ENCODE measurements at places on chromosomes 4 and X. TPM values are rescaled to one million over a fixed set of nuclear protein-coding genes. Genes with fewer than 3 reads are reported as not detected.

DNA sequence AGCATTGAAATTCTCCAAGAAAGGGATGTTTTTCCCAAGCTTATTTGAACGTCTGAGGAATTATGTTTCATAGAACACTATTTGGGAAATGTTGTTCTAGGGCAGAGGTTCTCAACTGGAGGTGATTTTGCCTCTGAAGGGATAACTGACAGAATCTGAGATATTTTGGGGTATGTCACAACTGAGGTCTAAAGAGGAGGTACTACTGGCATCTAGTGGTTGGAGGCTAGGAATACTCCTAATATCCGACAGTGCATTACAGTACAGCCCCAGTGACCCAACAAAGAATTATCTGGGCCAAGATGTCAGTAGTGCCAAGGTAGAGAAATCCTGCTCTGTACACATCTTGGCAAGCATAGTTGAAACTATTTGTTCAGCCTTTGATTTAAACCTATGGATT lies 6.4 kb downstream of the HSPA4L start:
- DNase-seq = no peak
- H3K27me3 ChIP-seq = peaks cover 26% of the 10 kb centered on the region
- H3K4me1 ChIP-seq = no peaks in the 10 kb centered on the region
- no peak overlapping the region for H3K4me3 ChIP-seq
- no peaks in the 10 kb centered on the region for H3K36me3 ChIP-seq
- H3K27ac ChIP-seq = no peak overlapping the region

- DNase-seq = no peak
- no peak overlapping the region for H3K27ac ChIP-seq
- H3K4me1 ChIP-seq = no peaks in the 10 kb centered on the region
- peaks cover 5% of the 10 kb centered on the region for H3K36me3 ChIP-seq
- no peak overlapping the region for H3K4me3 ChIP-seq
These were observed 61.2 kb downstream of the CDS1 start for GRCh38 chr4:84644087-84644486.

DNA sequence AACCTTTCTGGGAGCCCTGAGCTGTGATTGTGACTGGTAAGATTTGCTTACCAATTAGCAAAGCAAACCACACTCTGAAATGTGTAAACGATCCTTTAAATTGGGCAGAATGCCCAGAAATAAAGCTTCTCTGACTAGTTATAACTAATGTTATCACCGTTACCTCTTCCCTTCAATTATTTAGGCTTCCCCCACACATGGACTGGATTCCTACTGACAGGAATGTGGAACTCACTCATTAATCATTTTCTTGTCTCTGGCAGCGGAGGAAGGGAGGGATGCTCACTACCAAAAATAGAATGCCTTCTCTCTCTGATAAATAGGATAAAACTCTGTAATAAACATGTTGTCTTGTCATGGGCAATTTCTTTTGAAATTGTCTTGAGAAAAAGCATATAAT lies 25.3 kb upstream of the NWD2 start:
- H3K36me3 ChIP-seq = no peaks in the 10 kb centered on the region
- H3K27me3 ChIP-seq = peaks cover 11% of the 10 kb centered on the region
- no peak overlapping the region for H3K4me3 ChIP-seq
- no peak for DNase-seq

DNA sequence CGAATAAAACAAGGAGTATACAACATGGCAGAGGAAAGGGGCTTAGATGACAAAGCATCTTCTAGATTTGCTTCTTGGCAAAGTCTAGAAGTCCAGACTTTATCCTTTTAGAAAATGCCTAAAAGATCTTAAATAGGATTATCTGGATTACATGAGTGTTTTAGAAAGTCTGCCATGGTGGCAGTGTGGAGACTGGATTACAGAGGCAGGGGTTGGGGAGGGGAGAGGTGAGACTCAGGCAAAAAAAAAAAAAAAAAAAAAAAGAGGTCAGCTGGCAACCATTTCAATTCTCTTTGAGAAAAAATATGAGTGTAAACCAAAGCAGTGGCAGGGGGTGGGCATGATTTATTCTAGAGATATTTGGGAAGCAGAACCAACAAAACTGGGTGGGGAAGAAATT lies 17.4 kb downstream of the ZNF827 start:
- H3K27me3 ChIP-seq = no peaks in the 10 kb centered on the region
- H3K36me3 ChIP-seq = peaks cover 21% of the 10 kb centered on the region
- peaks cover 79% of the 10 kb centered on the region for H3K4me1 ChIP-seq
- DNase-seq = no peak

GRCh38 chrX:16876696-16877095 lies 6.5 kb upstream of the RBBP7 start:
- no peaks in the 10 kb centered on the region for H3K4me1 ChIP-seq
- H3K27me3 ChIP-seq = no peaks in the 10 kb centered on the region
- no peak overlapping the region for H3K4me3 ChIP-seq

DNA sequence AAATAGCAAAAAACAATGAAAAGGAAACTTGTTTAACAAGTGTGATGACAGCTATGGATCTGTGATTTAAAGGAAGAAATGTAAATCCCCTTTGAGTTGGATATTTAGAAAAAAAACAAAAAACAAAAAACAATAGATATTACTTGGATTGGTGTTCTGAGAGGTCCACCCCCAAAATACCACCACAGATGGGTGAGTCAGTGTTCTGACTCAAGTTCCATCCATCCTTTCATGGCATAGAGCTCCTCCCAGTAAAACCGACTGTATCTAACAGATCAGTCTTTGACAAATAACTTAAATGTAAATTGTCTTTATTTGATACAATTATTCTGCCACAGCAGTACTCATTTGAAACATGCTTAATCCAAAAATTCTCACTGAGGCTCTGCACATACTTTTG lies 27.4 kb downstream of the TMPRSS11B start:
- H3K27ac ChIP-seq = no peak overlapping the region
- H3K27me3 ChIP-seq = peaks cover 18% of the 10 kb centered on the region
- no peak for DNase-seq
- no peaks in the 10 kb centered on the region for H3K4me1 ChIP-seq
- H3K36me3 ChIP-seq = no peaks in the 10 kb centered on the region

- no peaks in the 10 kb centered on the region for H3K27me3 ChIP-seq
- no peak overlapping the region for H3K4me3 ChIP-seq
- H3K27ac ChIP-seq = no peak overlapping the region
- H3K4me1 ChIP-seq = peaks cover 2% of the 10 kb centered on the region
- no peaks in the 10 kb centered on the region for H3K36me3 ChIP-seq
- DNase-seq = no peak
These were observed 103.3 kb downstream of the SHROOM3 start for GRCh38 chr4:76538296-76538695.

GRCh38 chr4:79574741-79575451 lies 166.9 kb upstream of the GK2 start:
- no peak overlapping the region for H3K4me3 ChIP-seq
- no peaks in the 10 kb centered on the region for H3K27me3 ChIP-seq
- no peak overlapping the region for H3K27ac ChIP-seq
- DNase-seq = no peak
- no peaks in the 10 kb centered on the region for H3K4me1 ChIP-seq
- no peaks in the 10 kb centered on the region for H3K36me3 ChIP-seq

- H3K36me3 ChIP-seq = peaks cover 3% of the 10 kb centered on the region
These were observed 26.3 kb upstream of the UBA6 start for GRCh38 chr4:67727124-67727850.

DNA sequence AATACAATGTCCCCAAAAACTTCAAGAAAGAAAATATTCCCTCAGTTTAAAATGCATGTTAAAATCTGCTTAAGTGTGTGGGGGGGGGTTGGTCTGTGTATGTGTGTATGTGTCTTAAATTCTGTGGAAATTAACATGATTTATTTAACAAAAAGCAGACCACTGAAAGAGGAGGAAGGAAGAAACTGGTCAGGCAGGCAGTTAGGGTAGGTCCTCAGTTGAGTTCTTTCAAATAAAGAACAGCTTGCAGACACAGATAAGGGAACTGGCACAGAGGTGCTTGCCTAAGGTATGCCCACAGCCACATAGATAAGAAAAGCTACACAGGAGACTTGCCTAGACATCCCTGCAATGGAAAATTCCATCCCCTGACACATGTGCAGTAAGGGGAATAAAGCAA lies 28.8 kb upstream of the TFDP3 start:
- H3K4me1 ChIP-seq = no peaks in the 10 kb centered on the region
- peaks cover 2% of the 10 kb centered on the region for H3K27me3 ChIP-seq
- no peak overlapping the region for H3K4me3 ChIP-seq
- DNase-seq = no peak
- no peak overlapping the region for H3K27ac ChIP-seq

DNA sequence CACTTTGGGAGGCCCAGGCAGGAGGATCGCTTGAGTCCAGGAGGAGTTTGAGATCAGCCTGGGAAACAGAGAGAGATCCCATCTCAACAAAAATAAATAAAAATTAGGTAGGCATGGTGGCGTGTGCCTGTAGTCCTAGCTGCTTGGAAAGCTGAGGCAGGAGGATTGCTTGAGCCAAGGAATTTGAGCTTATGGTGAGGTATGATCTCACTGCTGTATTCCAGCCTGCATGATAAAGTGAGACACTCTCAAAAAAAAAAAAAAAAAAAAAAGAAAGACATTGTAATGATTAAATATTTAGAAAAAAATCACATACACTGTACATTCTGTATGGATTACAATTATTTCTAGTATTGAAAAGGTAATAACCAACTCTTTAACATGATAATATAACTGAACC lies 87.1 kb downstream of the SLIT2 start:
- H3K27me3 ChIP-seq = no peaks in the 10 kb centered on the region
- DNase-seq = no peak
- no peak overlapping the region for H3K27ac ChIP-seq
- H3K36me3 ChIP-seq = no peaks in the 10 kb centered on the region

DNA sequence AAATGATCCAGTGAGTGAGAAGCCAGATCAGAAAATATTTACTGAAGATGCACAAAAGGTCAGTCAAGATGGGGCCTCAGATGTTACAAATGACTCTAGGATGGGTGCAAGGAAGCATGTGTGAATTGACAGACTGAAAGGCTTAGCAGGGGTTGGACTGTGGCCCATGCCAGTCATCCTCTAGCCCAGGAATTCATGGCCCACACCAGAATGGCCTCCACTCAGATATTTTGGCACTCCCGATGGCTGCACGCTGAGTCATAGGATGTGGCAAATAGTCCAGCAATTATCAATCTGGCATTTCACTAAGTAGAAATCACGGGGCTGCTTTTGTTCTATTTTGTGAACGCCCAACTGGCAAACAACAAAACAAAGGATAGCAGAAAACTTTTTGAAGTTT lies 406.5 kb downstream of the IQCM start:
- no peak for DNase-seq
- H3K4me3 ChIP-seq = no peak overlapping the region
- H3K4me1 ChIP-seq = no peaks in the 10 kb centered on the region
- no peak overlapping the region for H3K27ac ChIP-seq
- H3K36me3 ChIP-seq = peaks cover 5% of the 10 kb centered on the region
- no peaks in the 10 kb centered on the region for H3K27me3 ChIP-seq

DNA sequence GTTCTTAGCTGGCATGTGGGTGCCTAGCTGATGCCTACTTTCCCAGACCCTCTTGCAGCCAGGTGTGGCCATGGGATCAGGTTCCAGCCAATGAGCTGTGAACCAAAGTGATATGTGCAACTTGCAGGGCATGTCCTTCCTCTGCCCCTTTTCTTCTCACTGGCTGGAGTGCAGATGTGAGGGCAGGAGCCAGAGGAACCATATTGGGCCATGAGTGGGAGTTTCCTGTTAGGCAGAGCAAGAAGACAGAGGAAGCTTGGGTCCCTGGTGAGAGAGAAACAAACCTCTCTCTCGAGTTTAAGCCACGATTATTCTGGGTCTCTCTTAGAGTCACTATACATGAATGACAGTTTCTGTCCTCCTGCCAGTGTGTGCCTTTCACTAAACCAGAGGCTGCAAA lies 120.4 kb upstream of the STX18 start:
- H3K36me3 ChIP-seq = peaks cover 30% of the 10 kb centered on the region
- H3K27me3 ChIP-seq = no peaks in the 10 kb centered on the region
- DNase-seq = no peak
- H3K4me1 ChIP-seq = no peaks in the 10 kb centered on the region

The REPS2 gene
- total RNA-seq = 0.41 TPM

The XKRX gene
- total RNA-seq = 1.8 TPM

The UGT2A2 gene
- total RNA-seq = not detected

The UGT2B15 gene
- total RNA-seq = not detected

The NPFFR2 gene
- not detected for total RNA-seq

The SOWAHB gene
- not detected for total RNA-seq

The ARHGAP6 gene
- total RNA-seq = 0.22 TPM

Data from naive thymus-derived CD8-positive, alpha-beta T cell (primary cell).